Breast epithelium (tissue), 4 donors: ENCODE measurements at places on chromosomes 12 and 14. TPM values are rescaled to one million over a fixed set of nuclear protein-coding genes. Genes with fewer than 3 reads are reported as not detected.

The MYH6 gene
- not detected for total RNA-seq

DNA sequence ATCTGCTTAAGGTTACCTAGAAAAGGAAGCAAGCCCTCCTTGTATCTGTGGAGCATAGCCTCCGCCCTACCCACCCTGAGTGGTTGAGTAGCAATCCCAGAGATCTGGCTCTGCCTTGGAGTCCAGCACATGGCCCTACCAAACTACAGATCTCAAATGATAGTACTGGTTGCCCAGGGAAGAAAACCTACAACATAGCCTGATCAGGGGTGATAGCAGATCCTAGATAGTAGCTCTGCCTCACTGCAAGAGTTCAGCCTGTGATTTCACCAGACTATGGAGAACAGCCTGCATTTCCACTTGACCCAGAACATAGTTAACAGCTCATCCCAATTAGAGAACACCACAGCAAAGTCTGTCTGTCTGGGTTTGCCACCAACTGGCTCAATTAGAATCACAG lies 279.5 kb downstream of the ETNK1 start:
- H3K4me3 ChIP-seq, result no peak overlapping the region
- H3K36me3 ChIP-seq, result no peaks in the 10 kb centered on the region
- no peak overlapping the region for H3K27ac ChIP-seq
- no peaks in the 10 kb centered on the region for H3K4me1 ChIP-seq

The TBC1D30 gene
- 11.9 TPM for total RNA-seq

DNA sequence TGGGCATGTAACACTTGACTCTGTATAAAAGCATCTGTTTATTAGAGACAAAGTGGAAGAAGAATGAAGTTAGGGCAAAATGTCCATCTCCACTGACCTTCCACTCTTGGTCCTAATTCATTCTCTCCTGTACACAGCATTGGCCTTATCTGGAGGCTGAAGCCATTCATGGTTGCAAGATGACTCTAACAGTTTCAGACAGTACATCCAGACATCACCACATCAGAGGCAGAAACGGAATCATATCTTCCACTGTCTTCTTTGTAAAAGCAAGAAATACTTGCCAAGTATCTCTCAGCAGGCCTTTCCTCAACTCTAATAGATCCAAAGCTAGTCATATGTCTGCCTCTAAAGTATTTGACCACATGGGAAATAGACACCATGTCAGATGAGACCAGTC lies 41.1 kb downstream of the PTHLH start:
- no peak overlapping the region for H3K4me3 ChIP-seq
- no peaks in the 10 kb centered on the region for H3K4me1 ChIP-seq
- H3K27me3 ChIP-seq, result no peaks in the 10 kb centered on the region
- no peaks in the 10 kb centered on the region for H3K36me3 ChIP-seq

DNA sequence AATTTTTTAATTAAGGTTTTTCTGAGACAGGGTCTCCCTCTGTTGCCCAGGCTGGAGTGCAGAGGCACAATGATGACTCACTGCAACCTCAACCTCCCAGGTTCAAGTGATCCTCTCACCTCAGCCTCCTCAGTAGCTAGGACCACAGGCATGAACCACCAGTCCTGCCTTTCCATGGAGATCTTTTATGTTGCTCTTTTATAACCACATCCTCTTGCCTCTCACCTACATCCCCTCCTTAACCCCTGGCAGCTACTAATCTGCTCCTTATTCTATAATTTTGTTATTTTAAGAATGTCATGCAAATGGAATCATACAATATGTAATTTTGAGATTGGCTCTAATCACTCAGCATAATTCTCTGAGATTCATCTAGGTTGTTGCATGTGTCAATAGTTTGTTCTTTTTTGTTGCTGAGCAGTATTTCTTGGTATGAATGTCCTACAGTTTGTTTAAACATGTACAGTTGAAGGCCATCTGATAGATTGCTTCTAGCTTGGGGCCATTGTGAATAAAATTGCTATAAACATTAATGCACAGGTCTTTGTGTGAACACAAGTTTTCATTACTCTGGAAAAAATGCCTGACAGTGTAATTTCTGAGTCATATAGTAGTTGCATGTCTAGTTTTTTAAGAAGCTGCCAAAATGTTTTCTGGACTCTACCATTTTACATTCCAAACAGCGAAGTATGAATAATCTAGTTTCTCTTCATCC lies 249.2 kb upstream of the AMIGO2 start:
- H3K27ac ChIP-seq, result no peak overlapping the region
- no peak overlapping the region for H3K4me3 ChIP-seq
- no peak for DNase-seq
- H3K4me1 ChIP-seq, result no peaks in the 10 kb centered on the region
- H3K36me3 ChIP-seq, result no peaks in the 10 kb centered on the region
- no peaks in the 10 kb centered on the region for H3K27me3 ChIP-seq

DNA sequence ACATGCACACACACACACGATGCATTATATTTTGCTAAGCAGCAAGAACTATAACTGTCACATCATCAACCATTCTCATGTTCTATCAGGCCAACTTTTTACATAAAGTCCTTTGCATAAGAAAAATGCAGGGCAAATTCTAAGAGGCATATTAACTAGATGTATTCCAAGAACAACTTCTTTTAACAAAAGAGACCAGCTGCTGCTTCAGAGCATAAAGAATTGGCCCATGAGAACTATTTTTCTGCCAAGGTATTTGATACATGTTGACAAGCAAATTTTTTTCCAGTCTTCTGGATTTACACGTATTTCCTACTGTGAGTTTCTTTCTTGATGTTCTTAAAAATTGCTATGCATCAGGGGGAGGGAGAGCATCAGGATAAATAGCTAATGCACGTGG lies 27.2 kb downstream of the GLT8D2 start:
- H3K4me3 ChIP-seq, result no peak overlapping the region
- no peaks in the 10 kb centered on the region for H3K36me3 ChIP-seq
- no peak overlapping the region for H3K27ac ChIP-seq
- no peaks in the 10 kb centered on the region for H3K4me1 ChIP-seq

GRCh38 chr14:68583548-68584280 lies 209.2 kb downstream of the ZFP36L1 start:
- H3K4me1 ChIP-seq, result peaks cover 6% of the 10 kb centered on the region
- H3K4me3 ChIP-seq, result no peak overlapping the region
- peak overlapping the region; percentile 87 for H3K27ac ChIP-seq
- DNase-seq, result peak; percentile 66

- H3K4me1 ChIP-seq, result no peaks in the 10 kb centered on the region
- H3K27me3 ChIP-seq, result no peaks in the 10 kb centered on the region
- DNase-seq, result no peak
- no peak overlapping the region for H3K4me3 ChIP-seq
- no peaks in the 10 kb centered on the region for H3K36me3 ChIP-seq
Observed at GRCh38 chr12:92412856-92413255, 267.2 kb upstream of the BTG1 start.
